ENCODE measurements at places on chromosomes 12 and 14. TPM values are rescaled to one million over a fixed set of nuclear protein-coding genes. Genes with fewer than 3 reads are reported as not detected.

The MVK gene
- 9.6 TPM for total RNA-seq

The P2RX2 gene
- total RNA-seq: not detected

The HPD gene
- not detected for total RNA-seq

The TSFM gene
- 17.3 TPM for total RNA-seq

The KRT5 gene
- total RNA-seq: 16,450 TPM

The NPAS3 gene
- not detected for total RNA-seq

The MIP gene
- not detected for total RNA-seq

The FANCM gene
- total RNA-seq: 3.1 TPM

The GDF3 gene
- not detected for total RNA-seq

The LGMN gene
- total RNA-seq: 79.7 TPM

The ZNF10 gene
- total RNA-seq: 8.1 TPM

The FMNL3 gene
- 3.4 TPM for total RNA-seq

The CLMN gene
- total RNA-seq: 5.8 TPM

The OR6C2 gene
- not detected for total RNA-seq

The KSR2 gene
- total RNA-seq: under 0.01 TPM

The BATF gene
- 9.6 TPM for total RNA-seq

The KRT80 gene
- 80.0 TPM for total RNA-seq

The CEBPE gene
- total RNA-seq: not detected

The RTN1 gene
- not detected for total RNA-seq

The KRT71 gene
- total RNA-seq: not detected

The CAPZA3 gene
- not detected for total RNA-seq

The GALC gene
- 21.1 TPM for total RNA-seq

The INHBE gene
- 1.5 TPM for total RNA-seq

The PLEK2 gene
- total RNA-seq: 27.8 TPM

The IFI27L1 gene
- 5.0 TPM for total RNA-seq

The NTN4 gene
- 73.8 TPM for total RNA-seq

The AMN gene
- total RNA-seq: 2.0 TPM

The HOXC10 gene
- total RNA-seq: not detected

The PPFIA2 gene
- total RNA-seq: not detected

The MARCHF9 gene
- total RNA-seq: 9.7 TPM

The HOXC12 gene
- total RNA-seq: not detected

The CCDC197 gene
- not detected for total RNA-seq

The ITGA7 gene
- 1.2 TPM for total RNA-seq

The NOXRED1 gene
- 0.50 TPM for total RNA-seq

The CCDC77 gene
- total RNA-seq: 4.8 TPM

The ATL1 gene
- 0.36 TPM for total RNA-seq

The SMIM10L1 gene
- total RNA-seq: 5.2 TPM

The ACOT4 gene
- total RNA-seq: 0.68 TPM

The CD27 gene
- not detected for total RNA-seq

The AHNAK2 gene
- 1,136 TPM for total RNA-seq

The BRAP gene
- 33.8 TPM for total RNA-seq

The HOXC5 gene
- not detected for total RNA-seq

The RAP1B gene
- 161 TPM for total RNA-seq

The SMIM41 gene
- not detected for total RNA-seq

The SLC38A6 gene
- 24.3 TPM for total RNA-seq

The BHLHE41 gene
- total RNA-seq: 1.1 TPM

The MYBPC1 gene
- not detected for total RNA-seq

The ACOT6 gene
- total RNA-seq: not detected

The RAD9B gene
- total RNA-seq: 0.57 TPM

The PRPH gene
- 0.34 TPM for total RNA-seq

The LRP6 gene
- 36.3 TPM for total RNA-seq

The TPH2 gene
- not detected for total RNA-seq

Measured in nasal cavity respiratory epithelium epithelial cell of viscerocranial mucosa (primary cell).